ENCODE measurements at places on chromosomes 7 and 10.

GRCh38 chr7:24734306-24734705 lies 23.0 kb downstream of the GSDME start:
- no peak for DNase-seq

DNA sequence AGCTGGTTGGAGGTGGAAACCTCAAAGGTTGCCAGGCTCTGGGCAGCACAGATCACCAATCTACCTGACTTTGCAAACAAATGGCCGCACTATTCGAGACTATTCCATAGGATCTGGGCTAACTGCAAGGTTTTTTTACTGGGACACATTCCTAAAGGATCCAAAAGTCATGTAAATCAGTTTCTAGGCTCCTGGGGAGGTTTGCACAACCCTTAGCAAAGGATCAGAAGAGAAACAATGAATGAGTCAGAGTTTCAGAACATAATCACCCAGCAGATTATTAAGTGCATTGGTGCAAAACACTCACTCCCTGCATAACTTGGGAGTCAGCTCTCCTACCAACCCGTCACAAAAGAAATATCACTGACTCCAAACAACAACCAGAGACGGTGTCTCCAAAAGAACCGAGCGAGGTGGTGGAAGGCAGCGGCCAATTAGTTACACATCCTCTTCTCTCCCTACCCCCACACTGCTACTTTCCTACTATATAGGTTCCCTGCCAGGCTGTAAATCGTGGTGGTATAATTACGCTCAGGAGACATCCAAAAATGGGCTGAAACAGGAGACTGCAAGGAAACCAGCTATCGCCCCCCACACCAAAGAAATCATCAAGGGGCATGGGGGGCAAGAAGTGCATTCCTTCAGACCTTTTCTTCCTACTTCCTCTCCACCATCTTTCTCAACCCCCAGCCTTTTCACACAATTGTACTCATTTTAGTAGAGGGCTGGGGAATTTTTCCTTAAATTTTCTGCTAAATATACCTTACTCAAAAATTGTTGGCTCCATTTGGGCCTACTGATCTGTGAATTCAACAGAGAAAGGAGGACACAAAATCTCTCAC lies 3.2 kb downstream of the UBE2H start:
- no peak for DNase-seq

DNA sequence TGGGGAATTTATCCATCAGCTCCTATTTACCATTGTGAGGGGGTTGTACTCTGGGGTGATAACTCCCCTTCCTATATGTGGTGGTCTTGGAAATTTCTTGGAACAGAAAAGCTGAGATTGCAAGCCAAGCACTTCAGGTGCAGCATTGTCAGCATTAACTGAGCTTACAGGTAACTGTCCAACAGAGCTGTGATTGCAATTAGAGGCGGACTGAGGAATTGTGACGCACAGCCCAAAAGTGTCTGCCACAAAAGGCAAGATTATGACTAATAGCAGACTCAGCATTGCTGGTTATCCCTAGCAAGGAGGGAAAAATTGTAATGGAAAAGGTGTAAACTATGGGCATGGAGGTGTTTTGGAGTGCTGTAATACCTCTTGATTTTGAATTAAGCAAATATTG lies 126.1 kb upstream of the AGR3 start:
- DNase-seq = no peak

- no peak for DNase-seq
Observed at GRCh38 chr10:97861097-97861750, 11.6 kb downstream of the GOLGA7B start.

GRCh38 chr7:135930565-135931461 lies 46.3 kb downstream of the MTPN start:
- no peak for DNase-seq

- no peak for DNase-seq
Observed at GRCh38 chr7:73977619-73978618, 50.1 kb upstream of the ELN start.

- DNase-seq = peak; percentile 61
Observed at GRCh38 chr10:79292891-79293746, 54.1 kb upstream of the PPIF start.

DNA sequence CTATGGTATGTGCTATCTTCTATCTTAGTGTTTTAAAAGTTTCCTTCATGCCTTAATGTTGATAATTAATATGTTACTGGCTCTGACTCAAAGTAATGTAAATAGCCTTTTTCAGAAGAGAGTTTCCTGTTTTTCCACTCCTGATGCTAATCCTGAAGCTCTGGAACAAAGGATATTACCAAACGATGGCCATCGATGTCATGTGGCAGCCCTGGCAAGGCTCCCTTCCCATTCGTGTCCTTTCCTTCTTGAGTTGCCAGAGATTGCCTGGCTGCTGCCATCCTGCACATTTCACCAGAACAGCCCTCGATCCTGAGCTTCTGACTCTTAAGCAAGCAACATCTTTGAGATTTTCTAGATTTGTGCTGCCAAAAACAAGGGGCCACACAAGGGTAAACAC lies 46.0 kb downstream of the RNF133 start:
- DNase-seq = no peak

DNA sequence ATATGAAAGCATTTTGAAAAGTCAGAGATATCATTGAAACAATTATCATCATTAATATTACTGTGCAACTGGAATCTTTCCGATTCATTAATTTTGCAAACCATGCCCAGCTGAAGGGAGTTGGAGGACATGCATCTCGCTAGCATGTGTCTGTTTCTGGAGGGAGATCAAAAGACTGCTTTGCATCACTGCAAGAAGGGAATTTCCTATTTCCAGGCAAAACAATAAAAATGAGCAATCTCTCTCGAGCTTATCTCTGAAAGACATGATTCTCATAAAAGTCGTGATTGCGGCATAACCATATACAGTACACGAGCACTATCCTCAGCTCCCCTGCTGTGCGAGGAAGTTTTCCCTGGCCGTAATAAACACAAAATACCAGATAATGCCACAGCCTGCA lies 607.6 kb upstream of the DPP6 start:
- no peak for DNase-seq

DNA sequence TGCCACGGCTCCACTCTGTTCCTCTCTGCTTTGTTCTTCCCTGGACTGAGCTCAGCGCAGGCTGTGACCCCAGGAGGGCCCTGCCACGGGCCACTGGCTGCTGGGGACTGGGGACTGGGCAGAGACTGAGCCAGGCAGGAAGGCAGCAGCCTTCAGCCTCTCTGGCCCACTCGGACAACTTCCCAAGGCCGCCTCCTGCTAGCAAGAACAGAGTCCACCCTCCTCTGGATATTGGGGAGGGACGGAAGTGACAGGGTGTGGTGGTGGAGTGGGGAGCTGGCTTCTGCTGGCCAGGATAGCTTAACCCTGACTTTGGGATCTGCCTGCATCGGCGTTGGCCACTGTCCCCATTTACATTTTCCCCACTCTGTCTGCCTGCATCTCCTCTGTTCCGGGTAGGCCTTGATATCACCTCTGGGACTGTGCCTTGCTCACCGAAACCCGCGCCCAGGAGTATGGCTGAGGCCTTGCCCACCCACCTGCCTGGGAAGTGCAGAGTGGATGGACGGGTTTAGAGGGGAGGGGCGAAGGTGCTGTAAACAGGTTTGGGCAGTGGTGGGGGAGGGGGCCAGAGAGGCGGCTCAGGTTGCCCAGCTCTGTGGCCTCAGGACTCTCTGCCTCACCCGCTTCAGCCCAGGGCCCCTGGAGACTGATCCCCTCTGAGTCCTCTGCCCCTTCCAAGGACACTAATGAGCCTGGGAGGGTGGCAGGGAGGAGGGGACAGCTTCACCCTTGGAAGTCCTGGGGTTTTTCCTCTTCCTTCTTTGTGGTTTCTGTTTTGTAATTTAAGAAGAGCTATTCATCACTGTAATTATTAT lies 1.2 kb downstream of the CLDN4 start:
- no peak for DNase-seq

DNA sequence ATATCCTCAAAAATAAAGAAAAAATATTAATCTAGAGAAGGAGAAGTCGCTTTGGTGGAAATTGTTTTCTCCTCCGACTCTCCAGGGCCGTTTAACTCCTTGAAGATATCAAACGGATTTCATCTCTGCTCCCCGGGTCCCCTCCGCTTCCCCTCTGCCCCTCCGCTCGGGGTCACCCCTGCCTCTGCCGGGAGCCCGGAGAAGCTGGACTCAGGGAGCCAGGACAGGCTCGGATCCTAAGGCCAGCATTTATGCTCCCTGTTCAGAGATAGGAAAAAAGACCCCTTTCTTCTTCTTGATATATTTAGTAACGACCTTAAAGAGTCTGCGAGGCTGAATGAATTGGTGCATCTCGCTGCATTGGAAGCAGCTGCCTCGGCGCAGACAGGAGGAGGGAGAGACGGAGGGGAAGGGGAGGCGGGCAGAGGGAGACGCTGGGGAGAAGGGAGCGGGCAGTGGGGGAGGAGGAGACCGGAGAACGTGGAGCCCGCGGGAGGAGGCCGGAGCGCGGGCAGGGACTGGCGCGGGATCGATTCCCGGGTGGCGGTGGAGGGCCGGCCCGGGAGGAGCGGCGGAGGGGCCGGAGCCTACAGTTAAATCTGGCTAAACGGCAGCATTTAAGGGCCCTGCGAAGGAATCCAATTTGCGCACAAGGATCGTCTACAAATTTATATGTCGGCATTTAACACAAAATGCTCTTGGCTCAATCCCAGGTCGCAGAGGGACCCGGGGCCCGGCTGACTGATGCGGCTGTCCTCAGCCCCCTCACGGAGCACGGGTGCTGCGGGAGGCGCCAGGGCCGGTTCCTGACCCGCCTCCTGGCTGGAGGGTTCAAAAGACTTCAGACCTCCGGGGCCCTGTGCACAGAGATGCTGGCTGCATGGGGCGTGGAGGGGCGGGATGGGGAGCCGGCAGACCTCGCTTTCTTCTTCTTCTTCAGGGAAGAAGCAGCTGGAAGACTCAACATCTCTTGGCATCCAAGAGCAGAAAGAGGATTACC lies 55.6 kb downstream of the CRTAC1 start:
- no peak for DNase-seq

DNA sequence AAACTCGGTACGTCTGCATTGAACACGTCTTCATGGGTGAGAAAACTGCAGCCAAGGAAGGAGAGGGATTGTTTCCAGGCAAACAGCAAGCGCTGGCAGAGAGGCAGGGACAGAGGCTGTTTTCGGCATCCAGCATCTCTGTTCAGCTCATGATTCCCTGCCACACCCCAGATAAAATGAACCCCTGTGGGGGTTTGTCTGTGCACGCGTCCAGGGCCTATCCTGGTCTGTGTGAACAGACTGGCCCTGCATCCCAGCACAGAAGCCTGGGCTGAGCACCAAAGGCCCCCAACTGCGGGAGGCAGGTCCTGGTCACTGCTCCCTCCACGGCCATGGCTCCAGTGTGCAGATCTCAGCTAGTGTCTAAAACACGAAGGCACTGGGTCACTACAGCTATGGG lies 83.3 kb upstream of the FAM20C start:
- DNase-seq = no peak

Measured in GM12892 (cell line).